Stimulated activated naive B cell treated with anti-CD40 and anti-IgM and Interleukin-4, amounts not matched to agents 10 μg/mL and 1 μg/mL and 100 μg/mL, for 72 hours (primary cell): ENCODE measurements at places on chromosomes 16 and 17.

GRCh38 chr17:13885953-13886889 lies 183.1 kb upstream of the COX10 start:
- DNase-seq: no peak

DNA sequence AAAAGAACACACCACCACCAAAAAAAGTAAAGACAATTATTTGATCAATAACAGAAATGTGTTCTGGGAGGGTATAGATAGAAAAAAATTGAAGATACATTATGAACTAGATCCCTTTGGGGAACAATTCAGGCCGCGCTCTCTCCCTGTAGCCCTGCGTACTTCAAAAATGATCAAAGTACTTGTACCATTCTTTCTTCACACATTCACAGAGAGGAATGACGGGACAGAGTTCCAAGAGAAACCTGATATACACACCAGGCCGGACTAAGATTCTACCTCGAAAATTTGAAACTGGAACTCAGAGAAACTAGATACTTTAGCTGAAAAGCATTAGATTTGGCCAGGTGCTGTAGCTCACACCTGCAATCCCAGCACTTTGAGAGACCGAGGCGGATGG lies 50.0 kb downstream of the CNOT1 start:
- no peak for DNase-seq

DNA sequence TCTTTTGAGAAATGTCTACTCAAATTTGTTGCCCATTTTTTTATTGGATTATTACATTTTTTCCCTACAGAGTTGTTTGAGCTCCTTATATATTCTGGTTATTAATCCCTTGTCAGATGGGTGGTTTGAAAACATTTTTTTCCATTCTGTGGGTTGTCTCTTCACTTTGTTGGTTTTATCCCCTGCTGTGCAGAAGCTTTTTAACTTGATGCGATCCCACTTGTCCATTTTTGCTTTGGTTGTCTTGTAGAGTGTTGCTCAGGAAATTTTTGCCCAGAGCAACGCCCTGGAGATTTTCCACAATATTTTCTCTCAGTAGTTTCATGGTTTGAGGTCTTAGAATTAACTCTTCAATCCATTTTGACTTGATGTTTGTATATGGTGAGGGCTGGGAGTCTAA lies 592.8 kb upstream of the GOT2 start:
- no peak for DNase-seq

DNA sequence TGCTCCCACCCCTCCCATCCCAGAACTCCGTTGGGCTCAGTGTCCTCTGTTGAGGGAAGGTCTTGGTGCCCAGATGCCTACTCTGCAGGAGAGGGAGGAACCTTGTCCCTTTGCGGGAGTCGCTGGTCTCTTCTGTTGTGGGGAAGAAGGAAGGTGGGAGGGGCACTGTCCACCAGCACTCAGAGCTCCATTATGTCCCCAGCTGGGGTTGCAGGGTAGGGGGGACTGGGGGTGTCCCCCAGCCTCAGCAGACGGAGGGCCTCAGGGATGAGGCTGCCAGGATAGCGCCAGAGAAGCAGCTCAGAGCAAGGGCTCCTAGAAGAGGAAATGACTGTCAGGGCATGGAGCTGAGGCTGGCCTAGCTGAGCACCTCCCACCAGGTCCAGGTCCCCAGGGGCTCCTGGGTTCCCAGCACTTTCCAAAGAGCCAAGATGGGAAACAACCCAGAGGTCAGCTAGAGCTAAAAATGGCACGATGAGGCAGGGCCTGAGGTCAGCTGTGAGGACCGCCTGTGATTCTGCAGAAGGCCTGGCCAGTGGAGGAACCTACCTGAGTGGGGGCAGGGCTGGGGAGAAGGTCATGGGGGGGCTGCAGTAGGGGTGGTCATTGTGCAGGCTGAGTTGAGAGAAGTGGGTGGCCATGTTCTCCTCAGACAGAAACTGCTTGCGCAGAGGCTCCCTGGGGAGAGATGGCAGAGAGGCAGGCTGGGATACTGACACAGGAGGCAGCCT lies 893 bp downstream of the HCFC1R1 start:
- DNase-seq: peak; percentile 68

DNA sequence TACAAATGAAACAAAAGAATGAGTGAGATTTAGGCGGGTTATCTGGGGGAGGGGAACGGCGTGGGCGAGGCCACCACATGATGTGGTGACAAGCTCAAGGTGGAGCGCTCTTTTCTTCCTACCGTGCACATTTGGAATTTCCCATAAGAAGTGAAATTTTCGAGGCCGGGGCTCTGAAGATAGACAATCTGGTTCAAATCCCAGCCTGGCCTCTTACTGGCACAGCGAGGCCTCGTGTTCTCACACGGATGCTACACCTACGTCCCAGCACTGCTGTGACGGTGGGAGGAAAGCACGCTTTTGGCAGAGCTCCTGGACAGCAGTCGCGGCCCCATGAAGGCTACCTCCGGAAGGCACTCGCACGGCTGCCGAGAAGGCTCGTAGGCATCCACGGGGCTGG lies 25.2 kb downstream of the ZDHHC7 start:
- no peak for DNase-seq

DNA sequence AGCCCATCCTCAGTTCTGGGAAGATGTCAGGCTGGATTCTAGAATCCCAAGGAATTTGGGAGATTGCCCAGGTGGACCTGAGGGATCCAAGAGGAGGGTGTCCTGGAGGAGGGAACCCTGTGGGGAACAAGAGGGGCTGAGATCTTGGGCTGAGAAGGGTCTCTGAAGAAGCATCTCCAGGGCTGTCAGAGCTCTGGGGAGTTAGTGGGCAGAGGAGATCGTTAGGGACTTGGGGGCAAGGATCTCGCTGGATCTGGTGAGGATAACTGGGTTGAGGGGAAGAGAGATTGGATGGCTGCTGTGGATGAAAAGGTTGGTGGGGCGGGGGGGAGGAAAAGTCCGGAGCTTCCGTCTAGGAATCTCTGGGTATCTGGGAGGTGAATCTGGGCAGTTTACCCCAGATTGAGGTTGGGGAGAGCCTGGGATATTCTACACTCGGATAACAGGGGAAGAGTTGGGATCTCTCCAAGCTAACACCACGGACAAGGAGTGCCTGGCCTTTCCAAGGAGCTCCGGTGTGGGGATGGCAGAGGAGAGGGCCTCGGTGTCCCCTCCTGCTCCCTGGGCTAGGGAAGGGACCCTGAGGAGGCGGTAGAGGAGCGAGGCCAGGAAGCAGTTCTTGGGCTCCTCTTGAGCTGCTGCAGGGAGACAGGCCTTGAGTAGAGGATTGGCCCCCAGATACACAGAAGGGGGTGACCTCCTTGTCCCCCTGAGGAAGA lies 1.7 kb downstream of the FBXL19 start:
- DNase-seq: no peak

DNA sequence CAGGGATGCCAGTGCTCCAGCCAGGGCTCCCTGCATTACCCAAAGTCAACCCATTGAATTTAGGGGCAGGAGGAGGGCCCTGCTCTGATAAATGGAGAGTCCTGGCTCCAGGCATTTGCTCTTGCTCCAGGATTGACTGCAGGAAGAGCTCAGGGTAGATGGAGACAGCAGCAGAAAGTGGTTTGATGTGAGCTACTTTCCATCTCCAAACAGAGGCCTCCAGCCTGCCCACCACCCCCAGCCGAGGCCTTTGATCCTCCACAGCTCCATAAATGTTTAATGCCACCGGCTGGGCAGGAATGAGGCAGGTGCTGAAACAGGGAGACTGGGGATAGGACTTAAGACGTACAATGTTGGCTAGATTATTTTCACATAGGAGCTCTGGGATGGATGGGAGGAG lies 4.3 kb upstream of the SEZ6 start:
- DNase-seq: no peak

GRCh38 chr17:73878923-73879322 lies 234.7 kb upstream of the SDK2 start:
- no peak for DNase-seq

- DNase-seq: no peak
Measured at GRCh38 chr17:56165072-56165641, 11.9 kb downstream of the ANKFN1 start.

DNA sequence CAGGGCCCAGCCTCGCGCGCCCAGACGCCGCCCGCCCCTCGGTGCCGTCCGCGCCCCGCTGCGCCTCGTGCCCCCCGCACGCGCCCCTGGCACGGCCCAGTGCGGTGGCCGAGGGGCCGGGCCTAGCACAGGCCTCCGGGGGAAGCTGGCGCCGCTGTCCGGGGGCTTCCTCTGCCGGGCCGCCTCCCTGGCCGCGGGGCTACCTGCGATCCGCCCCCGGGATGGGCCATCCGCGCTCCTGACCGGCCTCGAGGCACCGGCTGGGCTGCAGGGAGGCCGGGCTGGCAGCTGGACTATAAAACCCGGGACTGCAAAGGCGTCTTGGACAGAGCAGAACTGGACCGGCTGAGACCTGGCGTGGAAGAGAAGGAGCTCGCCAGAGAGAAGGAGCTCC lies 783 bp downstream of the BHLHA9 start:
- DNase-seq: no peak

DNA sequence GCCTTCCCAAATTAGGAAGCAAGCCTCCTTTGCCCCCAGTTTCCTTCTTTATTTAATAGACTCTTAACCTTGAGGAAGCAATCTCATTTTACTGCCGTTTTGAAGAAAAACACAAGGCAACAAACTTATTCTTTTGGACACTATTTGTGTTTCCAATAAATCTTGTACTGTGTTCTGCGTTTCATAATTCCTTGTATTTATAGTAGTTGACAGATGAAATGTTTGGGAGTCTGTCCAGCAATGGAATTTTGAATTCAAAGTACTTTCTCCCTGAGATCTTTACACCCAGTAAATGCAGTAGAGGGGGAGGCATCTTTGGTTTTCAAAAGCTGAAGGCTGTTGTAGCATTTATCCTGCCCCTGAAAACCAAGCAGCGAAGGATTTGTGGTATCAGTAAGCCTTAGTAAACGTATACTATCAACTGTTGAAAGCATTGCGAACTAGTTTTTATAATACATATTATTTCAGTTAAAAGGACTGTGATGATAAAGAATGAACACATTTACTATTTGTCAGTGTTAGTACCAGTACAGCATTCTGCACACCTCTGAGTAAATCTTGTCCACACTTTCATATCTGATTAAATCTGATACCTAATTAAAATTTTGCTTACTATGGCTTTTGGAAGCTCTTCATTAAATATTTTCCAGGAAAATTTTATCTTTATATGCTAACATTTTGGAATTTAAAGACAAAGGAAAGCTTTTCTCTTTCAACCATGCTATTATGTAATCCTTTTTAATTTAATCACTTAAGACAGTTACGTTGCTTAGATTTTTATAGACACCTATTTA lies 83.1 kb downstream of the TNRC6C start:
- no peak for DNase-seq

- DNase-seq: no peak
Measured at GRCh38 chr16:53651357-53651756, 52.3 kb downstream of the RPGRIP1L start.

DNA sequence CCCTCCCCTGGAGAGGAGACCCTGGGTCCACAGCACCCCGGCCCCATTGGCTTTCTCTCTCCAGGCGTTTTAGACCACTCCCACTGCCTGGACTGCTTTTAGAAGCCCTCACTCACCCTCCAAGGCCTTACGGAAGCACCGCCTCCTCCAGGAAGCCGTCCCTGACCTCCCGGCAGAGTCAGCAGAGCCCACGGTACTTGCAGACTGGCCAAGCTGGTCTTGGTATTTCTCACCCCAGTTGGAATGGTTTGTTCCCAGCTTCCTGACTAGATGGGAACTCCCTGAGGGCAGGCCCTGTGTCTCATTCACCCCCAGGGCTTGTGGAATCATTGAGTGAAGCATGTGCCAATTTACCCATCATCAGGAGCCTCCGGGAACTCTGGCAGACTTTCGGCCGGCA lies 9.2 kb downstream of the SCGB1C2 start:
- no peak for DNase-seq

DNA sequence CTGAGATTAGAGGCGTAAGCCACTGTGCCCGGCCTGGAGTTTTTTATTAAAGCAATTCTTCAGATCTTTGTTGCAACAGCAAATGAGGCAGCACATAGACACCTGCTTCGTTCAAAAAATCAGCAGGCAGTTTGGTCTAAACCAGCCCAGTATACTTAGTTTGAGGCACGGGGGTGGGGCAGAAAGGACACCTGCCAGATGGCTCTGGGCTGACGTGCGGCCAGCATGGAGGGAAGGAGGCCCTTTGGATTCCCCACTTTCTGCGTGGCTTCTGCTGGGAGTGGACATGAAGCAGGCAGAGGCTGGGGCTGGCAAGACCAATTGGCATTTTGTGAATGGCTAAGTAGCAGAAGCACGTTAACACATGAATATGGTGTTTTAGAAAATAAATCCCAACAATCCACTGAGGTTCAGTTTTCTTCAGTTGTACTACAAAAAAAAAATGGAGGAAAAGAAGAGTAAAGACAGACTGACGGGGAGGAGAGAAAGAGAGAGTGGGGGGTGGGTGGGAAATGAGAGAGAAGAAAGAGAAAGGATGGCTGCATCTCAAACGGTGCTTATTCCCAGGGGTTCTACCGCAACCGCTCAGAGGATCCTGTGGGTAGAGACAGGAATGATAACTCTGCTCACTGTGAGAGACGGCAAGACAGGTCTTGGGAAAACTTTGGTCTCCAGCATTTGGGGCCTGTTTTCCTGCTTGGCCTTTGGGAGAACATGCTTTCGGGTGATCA lies 16.3 kb downstream of the C16orf46 start:
- no peak for DNase-seq

DNA sequence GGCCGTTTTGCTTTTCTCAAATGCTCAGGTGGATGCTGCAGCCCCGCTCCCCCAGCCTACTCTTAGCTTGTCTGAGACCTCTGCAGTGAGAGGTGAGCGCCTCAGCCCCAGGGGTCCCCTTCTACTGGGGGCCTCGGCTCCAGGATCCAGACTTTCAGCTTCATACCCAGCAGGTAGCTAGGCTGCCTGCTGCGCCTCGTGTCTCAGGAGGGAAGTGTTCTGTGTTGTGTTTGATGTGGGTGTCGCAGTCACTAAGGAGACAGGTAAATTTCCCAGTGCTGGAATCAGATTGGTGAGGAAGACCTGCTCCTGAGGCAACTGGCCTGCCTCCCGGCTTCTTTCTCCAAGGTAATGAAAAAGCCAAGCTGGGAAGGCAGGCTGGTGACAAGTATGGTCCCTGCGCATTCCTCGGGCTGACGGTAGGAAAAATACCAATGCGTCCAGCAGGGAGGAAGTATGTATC lies 604.0 kb upstream of the SALL1 start:
- no peak for DNase-seq

DNA sequence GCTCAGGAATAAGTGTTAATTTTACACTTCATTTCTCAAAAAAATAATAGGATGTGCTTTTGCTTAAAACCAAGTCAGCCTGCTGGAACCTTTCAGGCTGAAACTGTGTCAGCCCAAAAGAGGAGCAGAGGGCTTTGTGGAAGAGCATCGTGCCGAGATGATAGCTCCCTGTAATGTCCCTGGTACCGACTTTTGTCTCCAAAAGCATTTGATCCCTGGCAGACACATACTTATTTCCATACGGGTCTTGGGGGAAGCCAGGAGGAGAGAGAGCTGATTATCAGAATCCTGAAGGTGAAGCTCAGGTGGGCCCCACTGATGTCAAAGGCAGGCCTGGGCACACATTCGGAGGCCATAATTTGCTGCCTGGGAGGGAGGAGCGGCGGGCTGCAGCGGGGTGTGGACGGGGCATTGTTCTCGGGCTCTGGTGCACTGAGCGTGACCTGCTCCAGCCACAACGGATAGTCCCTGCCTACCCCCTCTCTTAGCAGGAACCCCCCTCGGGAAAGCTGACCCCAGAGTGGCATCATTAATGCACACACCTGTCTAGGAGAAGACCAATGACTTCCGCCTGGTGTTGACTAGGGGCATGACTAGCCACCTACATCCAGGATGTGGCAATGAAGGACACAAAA lies 155.9 kb downstream of the C16orf78 start:
- no peak for DNase-seq
